Left ventricle myocardium superior (tissue), 1 donor: ENCODE measurements at places on chromosomes 6 and 20.

DNA sequence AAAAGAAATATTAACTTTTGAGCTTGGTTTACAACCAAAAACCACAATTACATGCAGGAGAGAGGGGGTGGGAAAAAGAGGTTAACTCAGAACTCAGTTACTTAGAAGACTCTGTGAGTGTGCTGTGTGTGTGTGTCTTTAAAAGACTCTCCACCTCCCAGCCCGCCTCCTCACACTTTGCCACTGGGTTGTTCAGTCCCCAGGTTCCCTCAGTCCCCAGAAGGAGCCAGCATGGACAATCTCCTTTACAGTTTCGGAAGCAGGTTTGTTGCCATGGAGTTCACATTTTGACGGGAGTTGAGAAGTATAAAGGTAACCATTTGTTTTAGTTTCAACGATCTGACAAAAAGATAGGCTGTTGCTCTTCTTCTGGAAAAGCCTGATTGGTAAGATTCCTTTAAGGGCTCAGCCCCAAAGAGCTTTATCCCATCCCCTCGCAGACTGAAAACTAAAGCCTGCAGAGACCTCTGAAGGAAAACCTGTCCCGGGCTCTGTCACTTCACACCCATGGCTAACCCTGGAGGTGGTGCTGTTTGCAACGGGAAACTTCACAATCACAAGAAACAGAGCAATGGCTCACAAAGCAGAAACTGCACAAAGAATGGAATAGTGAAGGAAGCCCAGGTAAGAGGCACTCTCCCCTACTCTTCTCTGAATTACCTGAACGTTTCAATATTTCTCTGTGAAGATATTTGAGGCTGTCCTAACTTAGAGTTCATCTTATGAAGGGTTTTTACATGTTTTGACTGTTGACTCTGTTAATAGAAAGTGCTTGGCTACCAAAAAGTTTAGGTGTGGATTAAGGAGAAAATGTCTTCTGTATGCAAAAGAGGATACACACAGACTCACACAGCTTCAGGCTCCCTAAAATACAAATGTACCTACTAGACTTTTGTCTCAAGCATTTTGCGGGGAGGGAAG is at the start of gene SPTLC3:
Gene SPTLC3 (plus strand): TSS at position 212 of the 921 bp plus-strand sequence. CDS start 296 bp downstream, at position 508.
- peak; percentile 43 for DNase-seq

- peak; percentile 79 for DNase-seq
Measured at GRCh38 chr6:163288915-163289314, 125.6 kb upstream of the QKI start.

- DNase-seq = no peak
Measured at GRCh38 chr6:108359901-108360882, 65.3 kb downstream of the AFG1L start.

DNA sequence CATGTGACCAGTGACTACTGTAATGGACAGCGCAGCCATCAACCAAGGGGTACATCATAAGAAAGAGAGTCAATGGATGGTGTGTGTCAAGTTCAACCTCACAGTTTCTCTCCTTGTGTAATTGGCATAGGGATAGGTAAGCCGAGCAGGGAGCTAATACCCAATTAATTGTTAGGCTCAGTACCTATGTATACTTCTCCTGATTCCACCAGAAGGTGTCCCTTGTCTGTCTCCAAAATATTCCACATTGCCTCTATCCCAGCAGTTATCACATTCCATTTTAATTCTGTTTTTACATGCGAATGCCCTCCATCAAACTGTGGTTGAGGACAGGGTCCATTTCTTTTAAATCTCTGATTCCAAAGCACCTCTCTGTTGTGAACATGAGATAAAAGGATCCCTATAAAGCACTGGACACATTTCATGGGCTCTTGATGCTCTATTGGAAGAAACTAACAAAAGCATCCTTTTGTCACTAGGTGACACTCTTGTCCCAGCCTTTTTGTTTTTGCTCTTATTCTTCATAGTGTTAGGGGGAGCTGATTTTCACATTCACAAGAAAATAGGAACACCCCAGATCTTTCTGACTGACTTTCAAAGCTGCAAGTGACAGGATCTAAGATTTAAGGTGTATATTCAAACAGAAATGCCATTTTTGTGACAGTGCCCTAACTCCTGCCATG is 38.9 kb downstream of the FBXO9 start:
- no peak for DNase-seq

GRCh38 chr6:106724848-106725247 is 95.5 kb downstream of the QRSL1 start:
- no peak for DNase-seq

GRCh38 chr6:28489366-28490204 is 26.0 kb downstream of the GPX6 start:
- peak; percentile 28 for DNase-seq

DNA sequence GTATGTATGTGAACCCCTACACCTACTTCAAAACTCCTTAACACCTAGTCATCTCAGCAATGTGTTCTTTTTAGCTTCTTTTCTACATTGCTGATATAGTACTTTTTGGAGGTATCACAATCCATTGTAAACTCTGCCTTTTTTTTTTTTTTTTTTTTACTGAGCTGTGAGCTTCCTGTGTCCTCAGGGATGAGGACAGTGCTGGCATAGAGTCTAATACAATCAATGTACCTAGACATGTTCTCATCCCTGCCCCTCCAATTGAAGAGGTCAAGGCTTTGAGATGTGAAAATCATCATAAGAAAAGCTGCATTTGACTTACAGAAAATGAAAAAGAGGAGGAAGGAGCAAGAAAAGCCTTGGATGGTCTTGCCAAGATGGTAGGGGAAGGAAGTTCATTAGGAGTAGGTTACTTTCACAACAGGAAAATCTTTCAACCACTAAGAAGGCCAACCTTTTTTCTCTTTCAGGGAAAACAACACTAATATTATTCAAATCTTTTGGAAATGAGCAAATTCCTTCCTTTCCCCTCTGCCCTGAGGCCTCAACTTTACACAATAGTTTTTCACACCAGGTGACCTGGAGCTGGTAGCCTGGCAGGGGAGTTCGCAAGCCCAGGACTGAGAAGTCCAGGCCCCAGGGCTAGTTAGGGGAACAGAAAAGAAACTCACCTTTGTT is 2.8 kb upstream of the JARID2 start:
- DNase-seq = no peak

- DNase-seq = no peak
Measured at GRCh38 chr20:62979876-62980373, 26.8 kb downstream of the BHLHE23 start.

DNA sequence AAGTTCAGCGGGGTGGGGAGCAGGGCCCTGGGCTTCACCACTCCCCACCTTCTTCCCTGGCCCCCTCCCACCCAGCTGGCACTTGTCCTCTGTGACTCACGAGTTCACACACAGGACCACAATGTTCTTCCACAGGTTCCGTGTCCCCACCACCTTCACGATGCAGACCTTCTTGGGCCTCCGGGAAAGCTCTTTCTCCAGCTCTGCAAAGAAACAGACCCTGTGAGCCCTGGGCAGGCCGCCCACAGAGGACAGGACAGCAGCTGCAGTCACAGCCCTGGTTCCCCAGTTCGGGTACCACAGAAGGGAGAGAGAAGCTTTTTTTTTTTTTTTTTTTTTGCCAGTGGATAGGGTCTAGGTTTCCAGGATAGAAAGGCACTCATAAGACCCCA is 30.9 kb downstream of the PSMG4 start:
- no peak for DNase-seq

- DNase-seq = no peak
Measured at GRCh38 chr20:51183451-51183850, 160.5 kb upstream of the KCNG1 start.

- DNase-seq = no peak
Measured at GRCh38 chr6:42375007-42375635, 76.6 kb downstream of the TRERF1 start.

GRCh38 chr6:116533233-116533957 is 12.1 kb downstream of the TRAPPC3L start:
- no peak for DNase-seq

DNA sequence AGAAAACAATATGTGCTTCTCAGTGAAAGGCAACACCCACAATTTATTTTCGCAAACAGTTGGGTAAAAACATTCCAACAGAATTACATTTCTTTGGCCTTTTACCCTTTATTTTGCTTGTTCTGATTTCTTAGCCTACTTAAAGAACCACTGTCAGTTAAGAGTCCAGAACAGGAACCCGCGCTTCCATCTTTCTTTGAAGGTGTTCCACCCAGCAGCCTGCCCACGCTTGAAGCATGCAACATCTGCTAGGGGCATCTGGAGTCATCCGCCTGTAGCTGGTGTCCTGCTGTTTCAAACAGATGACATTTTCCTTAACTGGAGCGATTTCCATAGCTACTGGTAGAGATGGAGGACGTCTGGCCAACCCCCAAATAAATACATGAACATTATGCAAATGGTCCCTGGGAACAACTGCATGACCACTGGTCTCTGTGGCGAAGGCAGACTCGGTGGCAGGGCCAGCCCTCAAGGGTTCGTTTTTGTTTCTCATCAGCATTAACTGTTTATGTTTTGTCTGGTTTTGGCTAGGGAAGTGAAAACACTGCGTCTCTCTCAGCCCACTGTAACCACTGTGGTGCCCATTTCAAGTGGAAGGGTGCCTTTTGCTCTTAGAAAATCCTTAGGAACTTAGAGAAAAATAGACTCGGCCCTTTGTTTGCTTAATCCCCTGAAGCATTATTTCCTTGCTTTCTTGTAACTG is 51.6 kb downstream of the LAMA4 start:
- no peak for DNase-seq

GRCh38 chr20:16018881-16019280 is 554.4 kb downstream of the KIF16B start:
- DNase-seq = no peak

DNA sequence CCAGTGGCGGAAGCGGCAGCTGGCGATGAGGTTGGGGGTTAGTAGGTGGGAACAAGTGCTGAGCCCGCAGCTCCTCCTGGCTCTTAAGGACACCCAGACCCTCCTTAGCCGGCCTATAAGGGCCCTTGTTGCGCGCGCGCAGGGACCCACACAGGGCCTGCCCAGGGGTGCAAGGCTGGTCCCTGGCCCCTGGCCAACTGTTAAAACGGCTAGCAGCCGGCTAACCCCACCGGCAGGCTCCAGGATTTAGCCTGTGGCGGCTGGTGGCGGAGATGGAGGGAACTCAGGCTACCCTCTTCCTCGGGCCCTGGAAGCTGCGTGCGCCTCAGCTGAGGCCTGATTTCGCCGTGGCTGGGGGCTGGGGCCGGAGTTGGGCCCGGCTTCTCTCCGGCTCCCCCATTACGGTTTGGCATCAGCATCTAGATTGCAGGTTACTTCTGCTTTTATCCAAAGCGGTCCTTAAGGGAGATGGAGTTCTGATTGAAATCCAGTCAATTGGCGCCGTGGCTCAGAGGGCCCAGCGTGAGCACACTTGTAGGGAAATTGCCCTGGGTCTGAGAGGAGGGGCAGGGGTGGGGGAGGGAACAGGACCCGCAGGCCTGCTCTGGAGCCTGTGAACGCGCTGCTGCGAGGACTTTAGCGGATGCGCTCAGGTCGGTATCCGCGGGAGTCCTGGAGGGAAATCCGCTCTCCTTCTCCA is 36.9 kb upstream of the CCDC167 start:
- DNase-seq = no peak

DNA sequence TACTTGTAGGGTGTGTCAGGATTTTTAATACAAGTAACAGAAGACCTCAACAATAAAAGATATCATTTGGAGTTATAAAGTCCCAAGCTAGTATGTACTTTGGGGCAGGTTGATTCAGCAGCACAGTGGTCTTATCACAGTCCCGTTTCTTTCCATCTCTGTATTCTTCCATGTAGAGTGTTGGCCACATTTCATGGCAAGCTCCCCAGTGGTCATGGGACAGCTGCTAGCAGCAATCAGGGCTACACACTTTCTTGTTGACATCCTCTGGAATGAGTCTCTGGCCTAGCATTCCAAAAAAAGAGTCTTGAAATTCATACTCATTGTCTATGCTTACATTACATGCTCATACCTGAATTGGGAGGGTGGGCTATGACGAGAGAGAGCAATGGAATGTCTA is 53.2 kb downstream of the SOBP start:
- DNase-seq = peak; percentile 69

GRCh38 chr6:139862311-139862710 is 487.9 kb upstream of the CITED2 start:
- DNase-seq = no peak

- no peak for DNase-seq
Measured at GRCh38 chr6:116476002-116476678, 15.0 kb downstream of the CALHM6 start.

GRCh38 chr20:37387519-37388269 is 41.8 kb downstream of the SRC start:
- peak; percentile 15 for DNase-seq

DNA sequence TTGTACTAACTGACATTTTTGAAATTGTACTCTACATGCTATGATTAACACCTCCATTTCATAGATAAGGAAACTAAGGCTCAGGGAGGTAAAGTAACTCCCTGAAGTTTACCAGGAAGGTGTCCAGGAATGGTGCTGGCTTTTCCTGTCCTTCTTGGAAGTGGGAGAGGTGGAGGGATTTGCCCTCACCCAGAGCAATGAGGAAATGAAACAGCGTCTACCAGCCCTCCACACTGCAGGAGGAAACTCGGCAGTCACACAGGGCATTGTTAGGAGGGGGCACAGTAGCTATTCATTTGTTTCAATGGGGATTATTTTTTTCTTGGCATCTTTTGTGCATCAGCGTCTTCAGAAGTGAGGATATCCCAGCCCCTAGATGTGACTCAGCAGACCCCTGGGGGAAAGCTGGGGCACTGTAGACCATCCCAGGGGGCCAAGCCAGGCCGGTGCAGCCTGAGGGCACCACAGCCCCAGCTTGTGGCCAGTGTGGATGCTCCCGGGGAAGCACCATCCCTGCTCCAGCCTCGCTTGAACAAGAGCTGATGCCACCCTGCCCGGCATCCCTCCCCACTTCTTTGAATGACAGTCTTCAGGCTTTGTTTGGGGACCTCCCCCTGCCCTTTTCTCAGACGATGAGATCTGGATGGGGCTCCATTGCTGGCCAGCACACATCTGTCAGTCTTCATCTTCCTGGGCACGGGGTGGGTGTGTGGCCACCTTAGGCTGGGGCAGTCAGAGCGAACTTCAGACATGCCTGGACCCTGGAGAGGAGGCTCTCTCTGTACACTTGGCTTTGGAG is 224.4 kb upstream of the PMEPA1 start:
- no peak for DNase-seq

DNA sequence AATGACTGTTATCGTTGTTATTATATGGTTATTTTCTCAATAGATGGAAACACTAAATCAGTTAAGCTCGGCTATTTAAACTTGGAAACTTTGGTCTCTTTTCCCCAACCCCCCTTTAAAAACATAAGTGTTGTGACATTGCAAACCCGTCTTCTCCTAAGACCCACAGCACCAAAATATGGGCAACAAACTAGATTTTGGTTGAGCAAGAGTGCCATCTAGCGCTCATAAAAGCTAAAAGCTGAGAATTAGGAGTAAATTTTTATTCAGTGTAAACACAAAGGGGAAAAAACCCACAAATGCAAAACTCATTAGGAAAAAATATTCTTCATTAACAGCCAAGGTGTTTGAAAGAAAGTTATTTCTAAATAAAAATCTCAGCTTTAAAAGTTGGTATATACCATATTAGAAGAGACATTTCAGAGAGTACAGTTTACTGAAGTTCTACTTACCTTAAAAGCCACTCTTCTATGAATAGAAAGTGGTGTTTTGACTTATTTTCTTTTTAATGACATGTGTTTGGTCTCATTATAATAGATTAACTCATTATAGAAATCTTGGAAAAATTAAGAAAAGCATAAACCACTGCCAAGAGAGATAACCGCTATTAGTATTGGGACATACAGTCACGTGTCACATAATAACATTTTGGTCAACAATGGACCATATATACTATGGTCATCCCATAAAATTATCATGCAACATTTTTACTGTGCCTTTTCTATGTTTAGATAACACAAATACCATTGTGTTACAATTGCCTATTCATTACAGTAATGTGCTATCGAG is 21.1 kb downstream of the SESN1 start:
- no peak for DNase-seq
